Left hindlimb (tissue), 1 donor: ENCODE measurements at places on chromosomes 2 and 18.

DNA sequence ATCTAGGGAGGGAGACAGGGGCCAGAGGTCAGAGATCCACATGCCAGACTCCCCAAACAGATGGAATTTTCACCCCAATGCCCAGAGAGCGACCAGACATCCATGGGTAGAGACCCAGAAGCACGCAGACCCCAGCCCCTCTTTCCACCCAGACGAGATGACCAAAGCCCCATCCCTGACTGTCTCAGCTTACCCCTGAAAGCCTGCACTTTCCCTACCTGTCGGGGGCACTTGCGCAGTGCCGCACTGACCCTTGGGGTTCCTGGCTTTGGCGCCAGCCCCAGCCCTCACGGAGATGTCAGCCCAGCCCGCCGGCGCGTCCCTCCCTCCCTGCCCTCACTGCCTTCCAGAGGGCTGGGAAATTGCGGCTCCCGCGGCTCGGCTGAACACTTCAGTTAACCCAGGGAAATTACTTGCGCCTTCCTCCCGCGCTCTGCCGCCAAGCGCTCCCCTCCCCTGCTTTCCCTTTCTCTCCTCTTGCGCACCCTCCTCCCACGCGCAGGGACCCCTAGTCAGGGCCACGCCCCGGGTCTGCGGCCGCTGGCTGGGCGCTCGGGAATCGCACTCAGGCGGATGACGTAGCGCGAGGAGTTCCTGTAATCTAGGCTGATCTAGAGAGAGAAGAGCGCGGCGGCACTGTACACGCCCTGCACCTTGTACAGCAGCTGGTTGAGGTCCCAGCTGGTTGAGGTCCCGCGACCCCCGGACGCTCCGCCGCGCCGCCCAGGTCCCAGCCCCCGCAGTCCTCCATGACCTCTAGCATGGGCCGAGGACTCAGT lies 12.0 kb downstream of the ALPG start:
- no peak for DNase-seq

- DNase-seq = no peak
Observed at GRCh38 chr2:7083580-7084509, 166.6 kb downstream of the RNF144A start.

DNA sequence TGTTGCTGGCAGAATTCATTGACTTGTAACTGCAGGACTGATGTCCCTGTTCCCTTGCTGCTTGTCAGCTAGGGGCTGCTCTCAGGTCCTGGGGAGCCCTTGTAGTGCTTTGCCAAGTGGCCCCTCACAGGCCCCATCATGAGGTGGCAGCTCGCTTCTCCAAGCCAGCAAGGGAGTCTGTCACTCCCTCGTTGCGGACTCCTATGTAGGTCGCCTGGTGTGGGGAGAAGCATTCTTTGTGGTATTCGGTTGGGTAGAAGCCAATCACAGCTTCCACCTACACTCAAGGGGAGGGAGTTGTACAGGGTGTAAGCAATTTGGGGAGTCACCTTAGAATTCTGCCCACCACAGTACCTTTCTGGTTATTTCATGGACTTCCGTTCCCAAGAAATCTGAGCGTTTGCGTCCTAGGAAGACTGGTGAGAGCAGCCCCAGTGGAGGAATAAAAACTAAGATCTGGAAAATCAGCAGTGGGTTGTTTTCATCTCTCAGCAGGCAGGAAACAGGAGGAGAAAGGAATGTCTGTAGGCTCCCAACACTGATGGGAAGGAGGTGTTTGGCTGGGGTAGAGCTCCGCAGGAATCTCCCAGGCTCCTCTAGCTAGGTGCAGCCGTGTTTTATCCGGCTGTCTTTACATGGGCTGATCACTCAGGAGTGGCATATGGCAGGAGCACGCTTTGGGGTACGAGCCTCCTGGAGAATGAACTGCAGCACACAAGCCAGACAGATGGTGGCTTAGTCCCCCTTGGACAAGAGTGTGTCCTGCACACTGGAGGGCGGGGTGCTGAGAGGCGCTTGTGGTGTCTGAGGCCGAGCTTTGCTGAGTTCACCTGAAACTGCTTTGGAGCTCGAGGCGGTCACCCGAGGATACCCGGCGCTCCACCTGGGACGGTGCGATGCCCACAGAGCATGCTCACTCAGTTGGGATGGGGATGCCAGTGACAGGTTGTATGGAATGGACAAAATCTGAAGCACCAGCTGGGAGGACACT lies 58.3 kb downstream of the LDLRAD4 start:
- DNase-seq = peak; percentile 55

DNA sequence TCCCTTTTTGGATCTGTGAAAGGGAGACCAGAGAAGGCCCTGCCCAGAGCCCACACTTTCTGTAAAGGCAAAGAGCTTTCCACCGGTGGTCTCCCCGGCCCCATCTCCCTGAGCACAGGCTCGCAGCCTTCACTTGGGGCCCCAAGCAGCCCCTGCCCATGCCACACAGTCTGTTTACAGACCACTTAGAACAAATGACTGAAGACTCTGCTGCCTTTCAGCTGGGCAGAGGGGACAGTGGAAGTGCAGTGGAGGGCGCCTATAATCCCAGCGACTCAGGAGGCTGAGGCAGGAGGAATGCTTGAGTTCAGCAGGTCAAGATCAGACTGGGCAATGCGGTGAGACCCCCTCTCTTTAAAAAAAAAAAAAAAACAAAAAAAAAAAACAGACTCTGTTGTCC lies 28.9 kb downstream of the SERTAD2 start:
- no peak for DNase-seq

DNA sequence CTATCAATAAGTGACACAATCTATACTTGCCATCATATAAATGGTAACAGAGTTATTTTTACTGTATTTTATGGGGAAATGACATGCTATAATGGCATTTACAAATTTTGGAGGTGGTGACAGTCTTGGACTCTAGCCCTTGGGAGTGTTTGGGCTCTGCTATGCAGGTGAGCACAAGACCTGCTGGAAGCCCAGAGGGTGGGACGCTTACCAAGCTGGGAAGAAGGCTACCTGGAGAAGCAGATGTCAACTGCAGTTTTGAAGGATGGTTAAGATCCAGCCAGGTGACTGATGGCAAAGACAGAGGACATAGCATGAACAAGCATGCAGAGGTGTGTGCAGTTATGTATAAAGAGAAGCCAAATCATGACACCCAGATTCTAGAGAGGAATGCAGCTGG lies 346.9 kb downstream of the MYCN start:
- DNase-seq = no peak

DNA sequence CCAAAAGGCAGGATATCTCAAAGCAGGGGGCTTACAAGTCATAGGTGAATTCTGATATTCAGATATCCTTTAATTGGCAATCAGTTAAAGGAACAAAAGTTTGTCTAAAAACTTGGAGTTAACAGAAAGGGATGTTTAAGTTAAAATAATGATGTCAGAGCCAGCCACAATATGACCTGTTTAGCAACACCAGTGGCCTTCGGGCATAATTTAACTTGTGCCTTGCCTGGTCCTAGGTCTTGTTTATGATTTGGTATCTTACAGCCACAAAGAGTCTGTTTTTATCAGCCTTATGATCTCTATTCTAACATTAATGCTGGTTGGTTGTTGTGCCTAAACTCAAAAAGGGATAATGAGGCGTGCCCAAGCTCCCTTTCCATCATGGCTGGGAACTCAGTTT lies 252.9 kb downstream of the RNF152 start:
- DNase-seq = no peak
